ENCODE measurements at places on chromosomes 2 and 18.

- DNase-seq, result no peak
Measured at GRCh38 chr2:156083763-156084493, 248.6 kb downstream of the NR4A2 start.

DNA sequence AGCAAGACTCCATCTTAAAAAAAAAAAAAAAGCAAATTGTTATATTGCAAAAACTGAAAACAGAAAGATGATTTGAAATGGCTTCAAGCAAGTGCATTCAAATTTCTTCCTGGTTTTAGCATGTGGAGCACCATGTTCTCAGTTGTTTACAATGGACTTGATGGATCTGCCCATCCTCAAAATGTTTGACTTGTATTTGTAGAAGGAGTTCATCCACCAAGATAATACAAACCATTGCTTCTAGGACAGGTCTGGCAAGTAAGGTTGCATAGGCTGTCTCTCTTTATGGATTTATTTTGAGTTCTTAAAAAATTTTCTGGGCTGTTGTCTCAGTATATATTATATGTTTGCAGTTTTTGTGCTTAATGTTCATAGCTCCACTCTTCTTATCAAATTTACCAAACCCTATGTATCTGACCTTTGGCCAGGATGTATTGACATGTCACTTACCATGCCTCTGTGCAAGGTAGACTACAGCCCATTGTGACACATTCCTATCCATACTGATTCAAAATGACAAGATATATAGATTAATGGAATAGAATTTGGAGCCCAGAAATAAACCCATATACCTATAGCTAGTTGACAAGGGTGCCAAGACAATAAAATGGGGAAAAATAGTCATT lies 21.7 kb upstream of the ZCCHC2 start:
- no peak for DNase-seq

DNA sequence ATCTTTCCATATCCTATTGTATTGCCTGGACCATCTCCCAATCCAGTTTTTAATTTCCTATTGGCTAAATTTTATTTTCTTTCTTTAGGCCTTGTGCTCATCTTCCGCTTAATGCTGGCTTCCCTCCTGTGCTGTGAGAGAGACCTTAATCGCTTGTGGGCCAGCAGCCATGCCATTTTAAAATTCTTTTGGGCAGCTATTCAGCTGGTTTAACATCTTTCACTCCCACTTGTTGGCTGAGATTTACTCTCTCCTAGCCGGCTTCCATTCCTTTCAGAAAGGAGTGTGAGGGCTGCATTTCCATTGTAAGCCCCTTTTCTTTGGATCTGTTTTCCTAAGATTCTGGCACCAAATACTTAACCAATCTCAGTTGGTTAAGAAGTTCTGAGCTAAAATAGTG lies 140.9 kb upstream of the RASGRP3 start:
- no peak for DNase-seq

DNA sequence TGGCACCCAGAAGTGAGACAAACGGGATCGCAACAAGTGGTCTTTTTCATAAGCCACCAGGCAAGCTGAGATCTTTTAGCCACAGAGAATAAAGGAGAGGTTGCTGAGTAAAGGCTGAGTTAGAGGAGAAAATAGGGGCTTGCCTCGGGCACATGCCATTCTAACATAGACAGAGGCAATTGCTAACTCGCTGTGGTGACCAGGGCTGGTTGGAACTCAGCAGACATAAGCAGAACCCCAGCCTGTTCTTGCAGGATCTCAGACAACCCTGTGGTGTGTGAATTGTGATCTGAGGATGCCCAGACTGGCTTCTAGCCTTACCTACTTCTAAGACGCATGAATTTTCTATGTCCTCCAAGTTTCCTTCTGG lies 300.2 kb downstream of the CDCA7 start:
- DNase-seq, result no peak

GRCh38 chr2:147425437-147426029 lies 419.3 kb upstream of the ACVR2A start:
- DNase-seq, result no peak

DNA sequence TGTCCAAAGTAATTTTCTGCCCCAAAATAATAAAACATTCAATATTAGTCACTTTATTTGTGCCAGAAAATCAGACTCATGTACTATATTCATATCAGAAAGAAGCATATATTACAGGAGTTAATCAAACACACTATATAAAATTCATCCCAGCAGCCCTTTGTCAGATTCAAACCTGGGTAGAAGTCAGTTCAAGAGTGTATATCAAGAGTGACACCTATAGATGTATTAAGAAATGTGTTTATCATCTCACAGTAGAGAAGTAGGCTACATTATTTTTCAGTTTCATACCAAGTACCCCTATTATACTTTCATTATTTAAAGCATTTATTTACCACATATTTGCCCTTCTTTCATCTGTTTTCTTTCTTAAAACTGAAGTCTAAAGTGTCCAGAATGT lies 193.2 kb upstream of the DDX18 start:
- DNase-seq, result no peak

DNA sequence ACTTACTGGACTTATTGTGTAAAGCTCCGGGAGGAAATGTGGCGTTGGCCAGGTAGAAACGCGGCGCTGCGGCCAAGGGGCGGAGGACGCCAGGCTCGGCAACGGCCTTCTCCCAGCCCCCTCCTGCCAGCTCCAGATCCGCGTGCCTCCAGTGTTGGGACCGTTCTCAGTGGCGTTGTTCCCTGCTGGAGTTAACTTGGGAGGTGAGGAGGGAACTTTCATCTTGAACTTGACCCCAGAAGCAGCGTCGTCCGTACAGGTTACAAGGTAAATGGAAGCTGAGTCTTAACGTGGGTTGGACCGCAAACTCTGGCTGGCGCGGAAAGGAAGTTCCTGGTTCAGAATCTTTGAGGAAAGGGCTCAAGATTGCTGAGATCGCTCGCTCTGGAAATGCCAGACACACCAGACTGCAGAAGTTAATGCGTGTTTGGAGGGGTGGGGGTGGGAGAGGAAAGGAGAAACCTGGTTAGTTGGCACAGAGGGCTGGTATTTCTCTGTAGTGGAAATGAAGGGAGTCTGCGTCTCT lies 1.3 kb downstream of the TANC1 start:
- DNase-seq, result no peak

All from esophagus squamous epithelium (tissue), 5 donors.